ENCODE measurements at places on chromosomes 5 and 9.

- DNase-seq = peak; percentile 51
Observed at GRCh38 chr9:99105152-99106043, 485 bp downstream of the TGFBR1 start.

DNA sequence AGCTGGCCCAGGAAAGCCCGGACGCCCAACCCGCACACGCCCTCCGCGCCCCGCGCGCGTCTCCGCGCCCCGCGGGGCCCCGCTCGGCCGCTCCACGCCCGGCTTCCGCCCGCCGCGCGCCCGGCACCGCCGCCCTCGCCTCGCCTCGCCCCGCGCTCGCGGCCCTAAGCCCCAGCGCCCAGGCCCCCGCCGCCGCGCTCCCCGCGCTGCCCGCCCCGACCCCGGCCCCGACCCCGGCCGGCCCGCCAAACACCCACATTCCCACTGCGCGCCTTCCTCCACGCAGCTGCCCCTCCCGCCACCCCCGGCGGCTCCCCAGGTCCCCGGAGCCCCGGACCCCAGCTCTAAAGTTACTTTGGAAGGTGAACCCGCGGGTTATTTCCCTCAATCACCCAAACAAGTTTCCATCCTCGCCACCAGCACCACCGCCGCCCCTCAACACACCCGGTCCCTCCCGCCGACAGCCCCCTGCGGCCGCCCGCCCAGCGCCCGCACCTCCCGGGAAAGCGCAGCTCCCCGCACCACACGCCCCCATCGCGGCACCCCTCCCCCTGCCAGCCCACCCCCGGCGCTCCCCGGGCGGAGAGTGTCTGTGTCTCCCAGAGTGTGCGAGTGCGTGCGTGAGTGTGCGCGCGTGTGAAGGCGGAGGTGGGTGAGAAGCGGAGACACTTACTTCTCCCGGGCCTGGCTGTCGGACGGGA, 439 bp downstream of the SSBP2 start:
- peak; percentile 25 for DNase-seq

DNA sequence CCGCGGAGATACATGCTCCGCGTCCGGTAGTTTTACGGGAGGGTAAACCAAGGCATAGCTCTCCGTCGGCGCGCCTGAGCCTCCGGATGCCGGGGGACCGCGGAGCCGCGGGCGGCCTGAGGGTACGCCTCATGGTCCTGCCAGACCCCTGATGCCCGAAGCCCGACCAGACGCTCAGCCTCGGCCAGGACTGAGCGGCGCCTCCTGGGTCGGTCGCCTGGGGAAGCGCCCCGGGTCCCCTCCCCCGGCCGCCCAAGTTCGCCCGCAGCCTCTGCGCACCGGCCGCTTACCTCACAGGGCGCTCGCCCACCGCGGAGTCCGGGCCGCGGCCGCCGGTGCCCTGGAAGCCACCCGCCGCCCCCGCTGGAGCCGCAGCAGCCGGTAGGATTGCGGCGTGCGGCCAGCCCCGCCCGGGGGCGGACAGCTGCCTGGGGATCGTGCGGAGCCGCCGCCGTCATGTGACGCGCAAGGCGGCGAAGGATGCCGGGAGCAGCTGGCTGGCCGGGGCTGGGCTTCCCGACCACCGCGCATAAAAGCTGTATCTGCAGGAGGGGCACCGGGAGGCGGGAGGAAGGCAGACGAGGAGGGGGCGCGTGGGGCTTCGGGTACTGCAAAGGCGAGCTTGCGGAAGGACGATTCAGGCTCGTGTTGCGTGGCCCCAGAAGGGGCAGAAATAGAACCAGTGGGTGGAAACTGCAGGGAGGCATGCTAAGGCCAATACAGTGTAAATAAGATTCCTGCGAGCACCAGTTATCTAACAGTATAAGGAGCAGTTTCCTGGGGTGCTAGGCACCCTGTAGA, at the start of gene FBXO10:
Gene FBXO10 (minus strand): TSS at position 460 of the 801 bp plus-strand sequence. CDS start 34,612 bp downstream, outside the sequence.
- peak; percentile 43 for DNase-seq

GRCh38 chr9:3521966-3522365, 3.8 kb downstream of the RFX3 start:
- DNase-seq = no peak

DNA sequence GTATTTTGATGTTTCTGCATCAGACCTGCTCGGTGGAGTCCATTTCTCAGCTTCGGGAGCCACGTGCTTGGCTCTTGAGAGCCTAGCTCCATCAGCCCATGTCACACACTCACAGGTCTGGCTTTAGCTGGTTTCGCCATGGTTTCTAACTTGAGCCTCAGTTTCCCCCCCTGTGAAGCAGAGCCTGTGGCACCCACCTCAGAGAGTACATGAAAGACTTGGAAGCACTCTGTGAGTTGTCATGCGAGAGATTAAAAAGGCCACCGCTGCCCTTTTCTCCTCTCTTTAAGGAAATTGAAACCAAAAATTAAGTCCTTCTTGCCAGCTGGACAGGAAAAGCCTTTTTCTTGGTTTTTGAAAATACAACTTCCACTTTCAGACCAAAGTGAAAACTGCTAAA, 8.8 kb downstream of the TENT4A start:
- DNase-seq = no peak

- no peak for DNase-seq
Observed at GRCh38 chr5:139696894-139697658, 48.9 kb downstream of the CXXC5 start.

DNA sequence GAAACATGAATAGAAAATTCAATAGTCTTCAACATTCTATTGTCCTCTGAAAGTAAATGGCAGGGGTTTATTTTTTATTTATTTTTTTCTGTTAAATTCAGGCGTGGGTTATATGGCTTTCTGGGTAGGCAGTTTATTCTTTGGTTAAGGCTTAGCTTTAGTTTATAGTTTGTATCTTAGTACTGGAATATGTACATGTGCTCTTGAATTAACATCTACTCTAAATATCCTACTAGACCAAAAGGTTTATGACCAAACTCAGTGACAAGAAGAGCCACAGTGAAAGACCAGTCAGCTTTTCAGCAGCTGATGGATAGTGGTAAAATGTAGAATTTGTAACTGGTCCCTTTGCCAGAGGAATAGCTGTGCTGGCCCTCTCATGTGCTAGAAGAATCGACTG, 62.0 kb upstream of the DAB2 start:
- DNase-seq = no peak

DNA sequence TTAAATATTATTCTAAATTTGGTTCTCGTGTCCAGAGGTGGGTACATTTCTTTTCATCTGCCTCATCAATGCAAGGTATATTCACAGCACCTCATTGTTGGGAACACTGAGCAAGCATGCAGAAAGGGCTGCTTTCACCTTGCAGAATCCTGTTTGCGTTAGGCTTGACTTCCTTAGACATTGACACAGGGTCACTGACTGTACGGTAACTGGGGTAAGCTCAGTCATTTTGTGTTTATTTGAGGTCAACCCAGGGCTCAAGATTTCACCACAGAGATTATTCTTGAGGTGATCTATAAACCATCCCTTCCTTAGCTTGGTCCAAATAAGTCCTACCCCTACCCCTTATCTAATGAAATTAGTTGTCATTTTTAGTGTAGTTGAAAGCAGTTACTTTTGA, 1.7 kb upstream of the PTPDC1 start:
- no peak for DNase-seq

- DNase-seq = no peak
Observed at GRCh38 chr5:143308731-143309130, 94.8 kb downstream of the NR3C1 start.

- DNase-seq = no peak
Observed at GRCh38 chr9:93509084-93509483, 55.7 kb upstream of the FAM120AOS start.

DNA sequence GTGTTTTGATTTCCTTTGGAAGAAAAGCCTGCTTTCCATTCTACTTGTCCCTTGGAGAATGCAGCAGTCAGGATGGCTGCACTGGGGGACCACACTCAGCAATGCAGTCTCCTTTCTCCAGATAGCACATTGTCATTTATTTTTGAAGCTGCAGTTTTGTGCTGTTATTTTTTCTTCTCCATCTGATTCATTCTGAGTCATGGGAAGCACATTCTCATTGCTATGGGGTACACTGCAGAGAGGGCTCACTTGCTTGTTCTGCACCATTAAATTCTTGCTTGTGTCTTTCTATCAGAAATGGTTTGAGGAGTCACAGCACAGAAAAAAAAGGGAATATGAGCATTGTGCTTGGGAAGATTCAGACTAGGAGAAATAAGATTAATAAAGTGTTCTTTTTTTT, 39.7 kb upstream of the POC5 start:
- DNase-seq = no peak

DNA sequence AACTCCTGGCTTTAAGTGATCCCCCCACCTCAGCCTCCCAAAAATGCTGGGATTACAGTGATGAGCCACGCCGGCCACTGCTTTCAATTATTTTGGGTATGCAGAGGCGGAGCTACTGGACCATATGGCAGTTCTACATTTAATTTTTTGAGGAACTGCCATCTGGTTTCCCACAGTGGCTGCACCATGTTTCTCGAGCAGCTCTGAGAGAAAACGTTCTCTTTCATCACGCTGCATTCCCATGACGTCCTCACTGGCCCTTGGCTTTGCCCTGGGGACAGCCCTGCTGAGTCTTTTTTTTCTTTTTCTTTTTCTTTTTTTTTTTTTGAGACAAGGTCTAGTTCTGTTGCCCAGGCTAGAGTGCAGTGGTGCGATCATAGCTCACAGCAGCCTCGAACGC, 35.5 kb upstream of the GRHPR start:
- DNase-seq = no peak

- no peak for DNase-seq
Observed at GRCh38 chr5:176774216-176775171, 35.9 kb upstream of the UNC5A start.

- DNase-seq = no peak
Observed at GRCh38 chr5:84058561-84058960, 326.1 kb downstream of the EDIL3 start.

DNA sequence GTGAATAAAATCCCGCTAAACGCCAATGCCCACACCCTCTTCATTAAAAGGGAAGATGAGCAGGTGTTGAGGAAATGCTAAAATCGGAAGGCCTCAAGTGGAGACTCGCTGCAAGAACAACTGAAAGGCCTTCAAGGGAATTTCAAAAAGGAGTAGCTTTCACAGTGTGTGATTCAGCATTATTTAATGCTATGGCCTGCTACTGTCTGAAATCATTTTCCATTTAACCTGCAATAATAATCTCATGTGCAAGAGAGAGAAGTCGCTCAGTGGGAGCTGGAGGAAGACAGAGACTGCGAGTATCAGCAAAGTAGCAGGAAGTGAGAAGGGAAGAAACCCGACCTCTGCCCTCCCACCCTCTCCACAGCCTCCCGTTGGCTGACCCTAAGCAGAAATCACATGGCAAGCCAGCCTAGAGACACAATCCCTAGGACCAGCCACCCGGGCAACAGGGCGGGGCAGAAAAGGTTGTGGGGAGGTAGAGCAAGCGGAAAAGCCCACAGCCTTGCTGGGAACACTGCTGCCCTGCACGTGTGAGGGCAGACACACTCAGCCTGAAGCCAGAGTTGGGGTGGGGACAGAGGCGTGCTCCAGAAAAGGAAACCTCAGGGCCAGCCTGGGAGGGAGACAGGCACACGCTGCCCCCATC, 39.9 kb upstream of the CTSL start:
- DNase-seq = no peak

DNA sequence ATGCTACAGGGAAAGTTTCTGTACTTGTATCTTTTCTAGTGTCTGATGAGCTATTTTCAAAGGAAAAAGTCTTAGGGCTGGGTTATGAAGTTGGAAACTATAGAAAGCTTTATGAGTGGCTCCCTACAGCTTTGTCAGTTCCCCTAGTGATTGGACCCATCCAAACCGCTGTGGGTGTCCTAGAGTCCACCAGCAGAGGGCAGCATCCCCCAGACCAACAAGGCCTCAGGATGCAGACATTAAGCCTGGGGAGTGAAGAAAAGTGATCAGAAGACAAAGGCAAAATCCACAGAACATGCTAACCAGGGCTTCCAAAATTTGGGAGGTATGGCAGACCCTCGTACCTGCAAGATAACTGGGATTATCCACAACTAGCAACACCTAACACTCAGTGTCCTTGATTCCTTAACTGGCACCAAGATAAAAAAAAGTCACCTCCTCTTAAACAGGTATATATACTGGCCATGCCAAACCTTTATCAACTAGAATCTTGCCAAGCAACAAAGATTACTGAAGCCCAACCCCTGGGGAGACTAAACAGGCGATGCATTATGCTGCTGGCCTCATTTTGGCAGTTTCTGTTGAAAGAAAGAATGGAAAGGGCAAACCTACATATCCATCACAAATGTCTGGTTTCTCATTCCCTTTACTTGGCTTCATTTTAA, 110.4 kb upstream of the NR5A1 start:
- DNase-seq = peak; percentile 66

GRCh38 chr5:38641003-38641402, 84.6 kb upstream of the LIFR start:
- DNase-seq = no peak

GRCh38 chr5:1663186-1663585, 136.5 kb downstream of the MRPL36 start:
- no peak for DNase-seq

- no peak for DNase-seq
Observed at GRCh38 chr9:124066783-124067577, 55.4 kb downstream of the LHX2 start.

- no peak for DNase-seq
Observed at GRCh38 chr5:10538103-10538788, 25.6 kb upstream of the ANKRD33B start.

DNA sequence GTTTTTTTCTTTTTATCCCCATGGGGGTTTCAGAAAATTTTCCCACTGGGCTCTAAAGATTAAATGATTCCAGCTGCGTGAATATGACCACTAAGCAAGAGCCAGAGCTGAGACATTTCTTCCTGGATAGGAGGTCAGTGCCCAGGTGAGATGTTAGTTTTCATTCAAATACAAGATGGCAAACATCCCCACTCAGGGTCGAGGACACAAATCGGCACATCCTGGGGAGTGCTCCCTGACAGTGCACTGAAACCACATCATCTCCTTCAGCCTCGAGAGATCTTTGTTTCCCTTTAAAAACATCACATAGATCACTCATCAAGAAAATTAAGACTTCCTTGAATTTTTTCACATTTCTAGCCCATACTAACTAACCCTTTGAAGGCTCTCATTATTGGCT, 273.2 kb upstream of the PANK3 start:
- no peak for DNase-seq

- DNase-seq = no peak
Observed at GRCh38 chr5:148378670-148379069, 5.1 kb upstream of the FBXO38 start.

DNA sequence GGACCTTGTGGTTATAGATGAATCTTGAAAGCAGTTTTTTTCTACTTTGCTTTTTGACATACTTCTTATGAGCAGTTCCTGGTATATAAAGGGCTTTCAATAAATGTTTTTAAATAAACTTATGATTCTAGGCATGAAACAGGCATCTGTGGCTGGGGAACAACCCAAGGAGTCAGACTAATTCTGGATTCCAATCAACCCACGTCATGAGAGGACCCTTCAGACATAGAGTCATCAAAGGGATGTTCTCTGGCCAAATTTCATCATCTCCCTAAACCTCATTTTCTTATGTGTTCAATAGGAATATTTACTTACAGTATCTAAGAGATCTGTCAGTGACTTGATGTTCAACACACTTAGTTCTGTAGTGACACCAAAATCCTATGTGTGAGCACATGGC, 243.8 kb upstream of the ZNF462 start:
- no peak for DNase-seq

GRCh38 chr5:140672455-140673186, 755 bp downstream of the DND1 start:
- no peak for DNase-seq

Data from stimulated activated naive CD8-positive, alpha-beta T cell treated with anti-CD3 and anti-CD28 coated beads, Interleukin-15, amount 100 ng/mL, for 72 hours (primary cell).